ENCODE measurements at places on chromosomes 3 and 15.

GRCh38 chr3:99638167-99638948, at the start of gene COL8A1:
Gene COL8A1, plus strand, starts transcription at chr3:99638594. Its CDS starts 152,089 bp downstream, at chr3:99790683.
- no peak for DNase-seq

- DNase-seq: no peak
Measured at GRCh38 chr15:58142827-58143461, 4.8 kb downstream of the AQP9 start.

GRCh38 chr15:50707878-50708427, 21.4 kb upstream of the TRPM7 start:
- no peak for DNase-seq

- no peak for DNase-seq
Measured at GRCh38 chr3:45275006-45275704, 49.1 kb upstream of the TMEM158 start.

DNA sequence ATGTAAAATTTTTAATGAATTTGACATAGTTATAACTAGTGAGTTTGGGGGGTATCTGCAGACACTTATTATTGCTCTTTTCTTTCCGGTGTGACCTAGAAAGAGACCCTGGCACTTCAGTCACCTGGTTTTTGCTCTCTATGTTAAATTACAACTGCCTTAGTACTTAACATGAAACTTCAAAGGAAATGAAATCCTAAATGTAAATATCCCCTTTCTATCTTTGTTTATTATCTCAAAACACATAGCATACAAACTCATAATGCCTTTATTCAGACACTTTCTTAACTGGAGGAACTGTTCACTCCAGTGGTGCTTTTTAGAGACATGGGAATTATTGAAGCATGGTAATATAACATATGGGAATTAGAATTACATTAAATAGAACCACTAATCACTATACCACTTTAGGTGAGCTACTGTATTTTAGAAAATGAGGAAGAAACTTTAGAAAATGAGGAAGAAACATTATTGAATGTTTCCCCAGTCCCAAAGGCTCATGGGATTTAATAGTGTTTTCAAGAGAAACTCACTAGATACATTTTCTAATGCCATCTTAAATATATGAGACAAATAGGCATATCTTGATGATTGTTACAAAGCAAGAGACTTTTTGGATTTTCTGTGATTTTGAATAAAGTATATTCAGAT, 119.5 kb upstream of the MLF1 start:
- no peak for DNase-seq

GRCh38 chr3:156291272-156292123, 171.1 kb downstream of the KCNAB1 start:
- DNase-seq: no peak

DNA sequence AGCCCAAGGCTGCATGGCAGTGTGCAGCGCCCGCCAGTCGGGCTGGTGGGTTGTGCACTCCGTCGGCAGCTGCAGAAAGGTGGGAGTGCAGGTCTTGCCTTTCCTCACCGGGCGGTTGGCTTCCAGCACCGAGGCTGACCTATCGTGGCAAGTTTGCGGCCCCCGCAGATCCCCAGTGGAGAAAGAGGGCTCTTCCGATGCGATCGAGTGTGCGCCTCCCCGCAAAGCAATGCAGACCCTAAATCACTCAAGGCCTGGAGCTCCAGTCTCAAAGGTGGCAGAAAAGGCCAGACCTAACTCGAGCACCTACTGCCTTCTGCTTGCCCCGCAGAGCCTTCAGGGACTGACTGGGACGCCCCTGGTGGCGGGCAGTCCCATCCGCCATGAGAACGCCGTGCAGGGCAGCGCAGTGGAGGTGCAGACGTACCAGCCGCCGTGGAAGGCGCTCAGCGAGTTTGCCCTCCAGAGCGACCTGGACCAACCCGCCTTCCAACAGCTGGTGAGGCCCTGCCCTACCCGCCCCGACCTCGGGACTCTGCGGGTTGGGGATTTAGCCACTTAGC, 4.3 kb downstream of the ISL2 start:
- DNase-seq: no peak

- no peak for DNase-seq
Measured at GRCh38 chr3:128489927-128490649, 2.9 kb downstream of the GATA2 start.

Measured in cortex of kidney (tissue), 1 donor.